HCT116 (cell line): ENCODE measurements at places on chromosomes 11 and 22.

GRCh38 chr11:74846770-74847169, 98.1 kb downstream of the RNF169 start:
- DNase-seq: no peak

GRCh38 chr11:120401506-120401905, 65.3 kb downstream of the ARHGEF12 start:
- no peak for DNase-seq

DNA sequence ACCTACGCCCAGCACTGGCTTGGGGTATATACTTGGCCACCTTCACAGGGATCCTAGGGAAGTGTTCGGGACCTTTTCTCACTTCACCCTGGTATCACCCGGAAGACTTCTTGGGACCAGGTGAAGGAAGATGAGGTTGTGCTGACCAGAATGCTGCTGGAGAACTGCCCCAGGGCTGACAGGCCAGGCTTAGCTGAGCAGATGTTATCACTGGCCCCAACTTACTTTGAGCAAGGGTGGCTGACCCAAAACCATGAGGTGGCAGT, 4.5 kb downstream of the FTH1 start:
- DNase-seq: no peak

DNA sequence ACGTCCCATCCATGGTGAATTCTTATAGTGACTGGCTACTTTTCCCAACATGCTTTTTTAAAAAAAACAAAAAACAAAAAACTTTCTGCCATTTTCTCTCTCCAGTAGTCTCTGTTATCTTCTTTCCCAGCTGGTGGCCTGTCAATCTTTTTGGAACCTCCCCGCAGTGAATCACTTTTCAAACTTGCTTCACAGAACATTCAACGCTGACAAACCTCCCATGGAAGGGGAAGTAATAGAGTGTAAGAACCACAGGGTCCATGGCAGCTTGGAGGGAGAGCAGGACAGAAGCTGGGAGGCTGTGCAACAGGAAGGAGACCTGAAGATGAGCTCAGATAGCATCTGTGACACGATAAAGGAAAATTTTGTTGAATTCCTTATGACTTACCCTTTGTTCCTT, 9.8 kb upstream of the CECR2 start:
- no peak for DNase-seq

DNA sequence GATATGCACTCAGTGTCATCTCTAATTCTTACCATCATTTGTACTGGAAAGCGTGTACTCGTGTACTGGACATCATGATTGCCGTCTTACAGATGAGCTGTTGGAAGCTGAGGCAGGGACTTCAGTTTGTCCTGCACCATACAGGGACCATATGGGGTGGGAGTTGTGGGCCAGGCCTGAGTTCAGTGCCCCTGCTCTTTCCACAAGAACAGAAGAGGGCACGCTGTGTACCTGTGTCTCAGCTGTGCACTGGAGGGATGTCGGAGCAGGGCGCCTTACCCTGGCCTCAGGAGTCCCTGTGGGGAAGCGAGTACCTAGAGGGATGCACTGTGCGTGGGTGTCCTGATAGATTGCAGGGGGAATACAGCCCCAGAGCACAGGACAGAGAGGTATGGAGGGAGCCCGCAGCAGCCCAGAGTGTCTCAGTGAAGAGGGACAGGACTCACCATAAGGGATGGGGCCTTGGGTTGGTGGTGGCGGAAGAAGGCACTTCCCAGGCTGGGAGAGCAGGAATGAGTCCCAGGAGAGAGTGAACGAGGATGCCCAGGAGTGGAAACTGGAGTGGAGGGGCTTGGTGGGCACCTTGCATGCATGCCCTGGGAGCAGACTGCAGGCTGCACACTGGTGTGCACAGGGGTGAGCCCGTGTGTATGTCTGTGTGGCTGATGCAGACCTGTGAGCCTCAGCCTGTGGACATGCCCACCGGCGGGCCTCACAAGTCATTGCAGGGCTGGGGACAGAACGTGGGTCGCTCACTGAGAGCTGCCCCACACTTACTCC, 329.7 kb downstream of the TBC1D22A start:
- DNase-seq: no peak

- DNase-seq: no peak
Measured at GRCh38 chr11:94581926-94582325, 14.8 kb downstream of the PIWIL4 start.

DNA sequence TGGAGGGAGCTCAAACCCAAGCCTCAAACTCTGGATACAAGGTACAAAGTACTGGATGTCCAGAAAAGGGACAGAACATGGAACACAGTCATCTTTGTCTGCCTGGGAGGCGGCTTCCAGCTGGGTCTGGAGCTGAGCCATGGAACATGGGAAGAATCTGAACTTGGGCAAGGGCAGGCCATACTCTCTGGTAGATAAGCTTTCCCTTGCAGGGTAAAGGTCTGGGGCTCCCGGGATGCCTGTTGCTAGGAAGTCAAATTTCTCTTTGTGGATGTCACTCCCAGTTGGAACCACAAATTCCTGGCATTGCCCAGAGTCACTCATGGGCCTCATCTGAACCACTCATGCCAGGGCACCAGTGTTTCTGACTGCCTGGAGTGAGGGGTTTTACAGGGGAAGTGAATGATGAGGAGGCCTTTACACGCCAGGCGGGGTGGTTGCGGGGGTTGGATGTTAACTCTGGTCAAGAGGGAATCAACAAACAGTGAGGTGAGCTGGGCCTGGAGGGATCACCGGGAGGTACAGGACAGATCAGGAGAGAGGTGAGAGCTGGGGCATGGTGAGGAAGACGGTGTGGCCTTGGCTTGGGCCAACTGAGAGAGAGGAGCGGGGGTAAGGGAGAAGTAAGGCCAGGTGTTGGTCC, 5.7 kb downstream of the FTH1 start:
- DNase-seq: no peak

GRCh38 chr11:119676461-119677020, 52.5 kb downstream of the NECTIN1 start:
- DNase-seq: no peak

- no peak for DNase-seq
Measured at GRCh38 chr11:94077552-94078293, 50.9 kb upstream of the PANX1 start.

- no peak for DNase-seq
Measured at GRCh38 chr11:2529173-2529572, 84.4 kb downstream of the KCNQ1 start.

GRCh38 chr11:96543177-96543576, 153.4 kb downstream of the JRKL start:
- DNase-seq: no peak

DNA sequence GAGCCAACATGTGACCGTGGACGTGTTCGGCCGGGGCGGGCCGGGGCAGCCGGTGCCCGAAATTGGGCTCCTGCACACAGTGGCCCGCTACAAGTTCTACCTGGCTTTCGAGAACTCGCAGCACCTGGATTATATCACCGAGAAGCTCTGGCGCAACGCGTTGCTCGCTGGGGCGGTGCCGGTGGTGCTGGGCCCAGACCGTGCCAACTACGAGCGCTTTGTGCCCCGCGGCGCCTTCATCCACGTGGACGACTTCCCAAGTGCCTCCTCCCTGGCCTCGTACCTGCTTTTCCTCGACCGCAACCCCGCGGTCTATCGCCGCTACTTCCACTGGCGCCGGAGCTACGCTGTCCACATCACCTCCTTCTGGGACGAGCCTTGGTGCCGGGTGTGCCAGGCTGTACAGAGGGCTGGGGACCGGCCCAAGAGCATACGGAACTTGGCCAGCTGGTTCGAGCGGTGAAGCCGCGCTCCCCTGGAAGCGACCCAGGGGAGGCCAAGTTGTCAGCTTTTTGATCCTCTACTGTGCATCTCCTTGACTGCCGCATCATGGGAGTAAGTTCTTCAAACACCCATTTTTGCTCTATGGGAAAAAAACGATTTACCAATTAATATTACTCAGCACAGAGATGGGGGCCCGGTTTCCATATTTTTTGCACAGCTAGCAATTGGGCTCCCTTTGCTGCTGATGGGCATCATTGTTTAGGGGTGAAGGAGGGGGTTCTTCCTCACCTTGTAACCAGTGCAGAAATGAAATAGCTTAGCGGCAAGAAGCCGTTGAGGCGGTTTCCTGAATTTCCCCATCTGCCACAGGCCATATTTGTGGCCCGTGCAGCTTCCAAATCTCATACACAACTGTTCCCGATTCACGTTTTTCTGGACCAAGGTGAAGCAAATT, 1.8 kb downstream of the FUT4 start:
- DNase-seq: no peak

GRCh38 chr11:119236891-119237290, 30.8 kb downstream of the CBL start:
- DNase-seq: no peak

DNA sequence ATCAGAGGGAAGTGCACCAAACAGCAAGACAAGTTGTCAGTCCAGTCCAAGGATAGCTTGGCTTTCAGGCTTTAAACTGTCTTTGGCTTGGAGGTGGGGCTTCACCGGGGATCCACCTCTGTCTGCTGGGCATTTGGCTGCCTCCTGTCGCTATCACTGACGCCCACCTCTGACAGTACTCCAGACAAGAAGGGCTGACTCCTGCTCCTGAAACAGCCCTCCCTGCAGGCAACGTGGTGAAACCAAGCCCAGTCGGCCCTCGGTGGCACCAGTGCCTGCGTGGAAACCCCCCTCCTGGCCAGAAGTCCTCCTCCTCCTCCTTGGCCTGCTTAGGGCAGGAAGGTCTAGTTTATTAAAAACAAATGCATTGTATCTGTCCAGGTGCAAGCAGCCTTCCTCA, 16.9 kb downstream of the DHCR7 start:
- DNase-seq: no peak

DNA sequence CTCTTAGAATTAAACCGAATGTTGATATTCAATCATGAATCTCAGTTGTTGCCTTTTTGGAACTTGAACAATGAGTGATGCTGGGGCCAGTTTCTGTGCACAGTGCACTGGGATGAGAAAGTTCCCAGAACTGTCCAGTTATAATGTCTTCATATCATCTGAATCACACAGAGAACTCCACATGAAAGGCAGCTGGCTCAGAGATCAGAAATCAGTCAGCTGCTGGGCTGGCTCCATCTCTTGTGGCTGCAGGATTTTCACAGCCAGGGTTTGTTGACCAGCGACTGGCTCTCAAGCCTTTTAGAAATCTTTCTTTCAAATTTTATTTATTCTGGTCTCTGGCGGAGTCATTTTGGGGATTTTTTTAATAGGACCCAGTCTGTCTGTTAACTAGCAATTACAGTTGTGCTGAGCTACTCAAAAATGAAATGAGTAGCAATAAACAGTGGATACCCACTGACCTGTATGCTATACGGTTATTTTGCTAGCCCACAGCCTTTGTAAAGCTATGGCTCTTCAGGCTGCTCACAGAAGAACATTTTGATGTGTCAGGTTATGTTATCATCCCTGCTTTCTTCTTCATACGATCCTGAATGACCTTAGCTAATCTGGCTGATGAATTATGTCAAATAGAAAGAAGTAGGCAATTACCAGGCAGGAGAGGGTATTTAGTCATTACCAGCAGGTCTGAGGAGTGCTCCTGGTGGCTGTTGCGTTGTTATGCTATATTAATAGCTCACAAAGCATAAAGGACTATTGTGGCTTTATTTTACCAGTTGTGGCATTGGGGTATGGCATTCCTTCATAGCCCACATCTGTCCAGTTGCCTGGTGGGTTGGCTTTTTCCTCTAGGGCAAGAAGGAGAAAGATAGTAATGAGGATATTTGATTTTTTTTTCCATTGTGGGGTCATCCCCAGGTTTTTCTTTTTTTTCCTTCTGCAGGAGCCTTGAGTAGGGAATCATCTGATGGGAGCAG, 3.6 kb downstream of the FAT3 start:
- DNase-seq: no peak

GRCh38 chr11:196786-197731, 4.2 kb downstream of the SCGB1C1 start:
- DNase-seq: no peak
